ENCODE measurements at places on chromosomes 3 and 15. TPM values are rescaled to one million over a fixed set of nuclear protein-coding genes. Genes with fewer than 3 reads are reported as not detected.
A peak's percentile ranks its signal among the peaks of the same experiment; 100 is the strongest.

DNA sequence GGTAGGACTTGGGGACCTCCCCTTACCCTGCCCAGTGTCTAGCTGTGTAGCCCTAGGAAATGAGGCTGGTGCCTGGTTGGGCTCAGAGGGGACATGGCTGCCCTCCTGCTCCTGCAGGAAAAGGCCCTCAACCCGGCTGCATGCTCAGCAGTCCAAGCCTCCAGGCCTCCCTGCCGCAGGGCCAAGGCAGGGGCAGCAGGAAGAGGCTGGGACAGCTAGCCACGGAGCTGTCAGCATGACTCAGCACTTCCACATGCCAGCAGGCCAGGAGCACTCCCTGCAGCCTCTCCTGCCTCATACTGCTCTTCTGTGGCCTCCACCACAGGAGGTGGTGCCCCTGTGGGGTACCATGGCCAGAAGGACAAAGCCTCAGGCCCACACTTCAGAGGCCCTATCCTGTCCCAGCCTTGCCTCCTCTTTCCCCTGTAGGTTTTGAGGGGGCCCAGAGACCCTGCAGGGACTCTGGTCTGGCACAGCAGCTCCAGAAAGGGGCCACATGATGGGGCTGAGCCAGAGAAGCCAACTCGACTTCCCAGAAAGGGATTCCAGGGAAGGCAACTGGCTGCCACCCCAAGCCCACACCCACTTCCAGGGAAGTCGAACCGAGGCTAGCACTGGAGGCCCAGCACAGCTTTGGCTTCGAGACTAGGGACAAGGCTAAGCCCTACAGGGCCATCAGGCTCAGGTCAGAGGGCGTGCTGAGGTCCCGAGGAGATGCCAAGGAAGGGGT is 19.5 kb downstream of the TKT start:
- no peak overlapping the region for H3K4me3 ChIP-seq
- H3K4me1 ChIP-seq, result no peaks in the 10 kb centered on the region
- no peaks in the 10 kb centered on the region for H3K36me3 ChIP-seq
- peak overlapping the region; percentile 60 for H3K27ac ChIP-seq
- H3K27me3 ChIP-seq, result no peaks in the 10 kb centered on the region

The EXD1 gene
- not detected for polyA plus RNA-seq

DNA sequence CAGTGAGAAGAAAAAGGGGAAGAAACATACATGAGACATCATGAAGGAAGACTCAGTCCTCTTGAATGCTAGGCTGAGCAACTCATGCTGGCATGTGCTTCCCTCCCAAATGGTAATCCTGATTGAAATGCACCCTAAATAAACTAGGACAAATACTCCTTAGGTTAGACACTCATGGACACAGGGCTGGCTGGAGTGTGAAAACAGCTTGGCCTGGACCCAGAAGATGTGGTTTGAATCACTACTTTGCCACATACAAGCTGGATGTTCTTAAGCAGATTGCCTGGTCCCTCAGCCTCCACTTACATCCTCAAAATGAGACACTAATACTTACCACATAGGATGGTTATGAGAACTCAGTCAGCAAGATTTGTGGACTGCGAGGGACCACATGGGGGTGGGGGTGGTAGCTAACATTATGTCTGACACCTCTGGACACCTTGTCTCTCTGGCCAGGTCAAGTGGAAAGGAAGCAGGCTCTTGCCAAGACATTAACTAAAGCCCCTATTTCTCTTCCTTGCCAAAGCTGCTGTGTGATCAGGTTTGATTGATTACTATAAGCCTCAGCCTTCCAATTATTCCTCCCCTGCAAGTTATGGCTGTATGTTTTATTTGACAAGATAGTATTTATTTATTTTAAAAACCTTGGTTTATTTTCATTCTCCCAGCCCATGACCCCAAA is 138.9 kb upstream of the SLC7A14 start:
- H3K27me3 ChIP-seq, result no peaks in the 10 kb centered on the region
- DNase-seq, result no peak
- no peaks in the 10 kb centered on the region for H3K36me3 ChIP-seq
- no peak overlapping the region for H3K4me3 ChIP-seq
- no peaks in the 10 kb centered on the region for H3K4me1 ChIP-seq

GRCh38 chr3:53224026-53224425 is 31.8 kb downstream of the TKT start:
- H3K4me3 ChIP-seq, result no peak overlapping the region
- H3K27ac ChIP-seq, result no peak overlapping the region
- peaks cover 4% of the 10 kb centered on the region for H3K36me3 ChIP-seq
- H3K27me3 ChIP-seq, result no peaks in the 10 kb centered on the region

DNA sequence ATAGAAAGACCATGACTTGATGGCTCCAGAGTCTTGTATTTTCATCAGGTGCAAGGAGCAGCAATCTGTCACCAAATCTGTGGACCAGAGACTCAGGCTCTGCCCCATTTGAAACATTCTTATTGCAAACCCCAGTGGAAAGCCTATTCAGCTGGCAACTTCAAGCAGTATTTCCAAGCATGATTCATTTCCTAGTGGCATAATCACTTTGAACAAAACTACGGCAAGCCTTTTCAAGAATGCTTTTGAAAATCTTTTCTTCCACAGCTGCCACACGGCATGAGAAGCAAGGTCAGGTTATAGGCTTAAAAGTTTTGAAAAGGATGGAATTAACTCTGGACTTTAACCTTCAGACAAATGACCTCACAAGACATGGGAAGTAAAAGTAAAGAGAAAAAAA is 122.0 kb upstream of the BFSP2 start:
- H3K4me1 ChIP-seq, result no peaks in the 10 kb centered on the region
- no peaks in the 10 kb centered on the region for H3K27me3 ChIP-seq
- no peak overlapping the region for H3K27ac ChIP-seq
- DNase-seq, result no peak
- H3K36me3 ChIP-seq, result no peaks in the 10 kb centered on the region

DNA sequence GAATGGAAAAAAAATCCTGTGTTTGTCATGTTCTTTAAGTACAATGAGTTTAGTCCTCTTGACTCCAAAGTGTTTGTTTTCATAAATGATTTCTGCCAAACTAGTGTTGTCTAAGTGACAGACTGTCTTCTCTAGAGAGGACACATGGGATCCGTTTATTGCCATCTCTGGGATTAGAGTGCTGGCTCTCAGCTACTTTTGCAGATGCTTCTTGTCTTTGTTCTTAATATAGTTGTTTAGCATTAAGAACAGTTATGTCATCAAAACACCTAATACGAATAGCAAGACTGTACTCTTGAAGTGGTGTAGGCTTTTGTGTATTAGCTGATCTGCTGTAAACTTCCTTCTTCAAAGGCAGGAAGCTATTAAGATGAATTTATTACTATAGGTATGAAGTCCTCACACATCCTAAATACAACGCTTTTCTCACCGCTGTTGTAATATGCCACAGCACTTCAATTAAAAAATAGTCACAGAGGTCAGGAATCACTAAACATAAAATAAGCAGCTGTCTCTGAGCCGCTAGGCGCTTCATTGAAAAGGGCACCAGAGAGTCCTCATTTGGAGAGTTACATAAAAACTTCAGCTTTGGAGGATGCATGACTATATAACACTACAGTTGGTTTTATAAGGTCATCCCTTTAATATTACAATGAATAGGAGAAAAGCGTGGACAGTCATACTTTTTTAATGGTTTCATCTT is 128.3 kb upstream of the ZNF385D start:
- no peak for DNase-seq
- no peak overlapping the region for H3K27ac ChIP-seq
- H3K36me3 ChIP-seq, result no peaks in the 10 kb centered on the region
- no peaks in the 10 kb centered on the region for H3K4me1 ChIP-seq
- H3K4me3 ChIP-seq, result no peak overlapping the region

DNA sequence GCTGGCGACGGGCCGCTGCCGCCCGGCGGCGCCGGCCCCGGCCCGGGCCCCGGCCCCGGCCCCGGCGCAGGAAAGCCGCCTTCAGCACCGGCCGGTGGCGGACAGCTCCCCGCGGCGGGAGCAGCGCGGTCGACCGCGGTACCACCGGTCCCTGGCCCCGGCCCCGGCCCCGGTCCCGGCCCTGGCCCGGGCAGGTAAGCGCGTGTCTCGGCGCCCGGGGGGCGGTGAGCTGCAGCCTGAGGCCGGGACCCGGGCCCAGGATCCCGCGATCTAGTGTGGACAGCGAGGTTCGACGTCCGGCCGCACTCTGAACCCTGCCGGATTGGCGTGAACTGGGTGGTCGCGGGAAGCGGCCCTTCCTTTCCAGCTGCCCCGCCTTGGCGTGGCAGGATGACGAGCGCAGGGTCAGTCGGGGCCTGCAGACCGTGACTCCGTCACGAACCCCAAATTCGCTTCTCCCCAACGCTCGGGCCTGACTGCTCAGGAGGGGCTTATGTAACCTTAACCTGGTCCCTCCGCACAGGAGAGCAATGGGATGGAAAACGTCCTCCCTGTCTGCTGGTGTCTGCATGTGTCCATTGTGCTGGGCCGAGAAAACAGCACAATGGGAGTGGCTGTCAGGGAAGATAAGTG is 472 bp downstream of the BSN start:
- peak overlapping the region; percentile 60 for H3K4me3 ChIP-seq
- no peaks in the 10 kb centered on the region for H3K27me3 ChIP-seq
- H3K27ac ChIP-seq, result no peak overlapping the region
- H3K36me3 ChIP-seq, result no peaks in the 10 kb centered on the region

DNA sequence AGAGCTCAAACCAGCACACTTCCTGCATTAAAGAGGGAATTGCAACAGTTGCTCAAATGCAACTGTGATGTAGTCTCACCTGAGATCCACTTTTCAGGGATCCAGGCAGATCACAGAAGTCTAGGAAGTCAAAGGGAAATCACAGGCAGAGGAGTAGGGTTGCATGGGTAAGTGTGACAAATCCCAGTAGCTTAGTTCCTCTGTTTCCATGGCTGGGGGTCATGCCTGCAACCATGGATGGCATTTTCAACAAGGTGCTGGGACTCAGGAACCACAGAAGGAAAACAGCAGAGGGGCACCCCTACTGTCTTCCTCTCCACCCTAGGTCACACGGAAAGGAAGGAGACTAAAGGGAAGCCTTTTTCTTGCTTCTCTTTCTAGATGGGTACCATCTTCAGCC is 36.5 kb upstream of the ARNT2 start:
- H3K4me1 ChIP-seq, result no peaks in the 10 kb centered on the region
- H3K27me3 ChIP-seq, result no peaks in the 10 kb centered on the region
- H3K27ac ChIP-seq, result no peak overlapping the region
- H3K4me3 ChIP-seq, result no peak overlapping the region

DNA sequence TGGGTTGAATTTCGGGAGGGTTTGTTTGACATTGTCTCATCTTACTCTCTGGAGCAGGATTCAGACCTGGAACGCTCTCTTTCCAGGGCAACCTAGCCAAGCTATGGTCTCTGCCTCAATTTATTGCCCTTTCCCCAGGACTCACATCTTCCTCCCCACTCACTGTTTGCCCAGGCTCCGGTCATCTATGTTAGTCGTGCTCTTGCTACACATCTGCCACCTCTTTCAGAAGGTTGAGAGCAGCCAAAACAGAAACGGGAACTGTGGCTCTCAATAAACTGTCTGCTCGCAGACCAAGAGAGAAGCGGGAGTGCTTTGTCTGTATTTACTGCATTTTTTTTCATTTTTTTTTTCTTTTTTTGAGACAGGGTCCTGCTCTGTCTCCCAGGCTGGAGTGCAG is 81.6 kb downstream of the ST6GAL1 start:
- H3K36me3 ChIP-seq, result no peaks in the 10 kb centered on the region
- no peaks in the 10 kb centered on the region for H3K27me3 ChIP-seq
- no peaks in the 10 kb centered on the region for H3K4me1 ChIP-seq
- H3K4me3 ChIP-seq, result no peak overlapping the region
- no peak for DNase-seq
- H3K27ac ChIP-seq, result no peak overlapping the region

DNA sequence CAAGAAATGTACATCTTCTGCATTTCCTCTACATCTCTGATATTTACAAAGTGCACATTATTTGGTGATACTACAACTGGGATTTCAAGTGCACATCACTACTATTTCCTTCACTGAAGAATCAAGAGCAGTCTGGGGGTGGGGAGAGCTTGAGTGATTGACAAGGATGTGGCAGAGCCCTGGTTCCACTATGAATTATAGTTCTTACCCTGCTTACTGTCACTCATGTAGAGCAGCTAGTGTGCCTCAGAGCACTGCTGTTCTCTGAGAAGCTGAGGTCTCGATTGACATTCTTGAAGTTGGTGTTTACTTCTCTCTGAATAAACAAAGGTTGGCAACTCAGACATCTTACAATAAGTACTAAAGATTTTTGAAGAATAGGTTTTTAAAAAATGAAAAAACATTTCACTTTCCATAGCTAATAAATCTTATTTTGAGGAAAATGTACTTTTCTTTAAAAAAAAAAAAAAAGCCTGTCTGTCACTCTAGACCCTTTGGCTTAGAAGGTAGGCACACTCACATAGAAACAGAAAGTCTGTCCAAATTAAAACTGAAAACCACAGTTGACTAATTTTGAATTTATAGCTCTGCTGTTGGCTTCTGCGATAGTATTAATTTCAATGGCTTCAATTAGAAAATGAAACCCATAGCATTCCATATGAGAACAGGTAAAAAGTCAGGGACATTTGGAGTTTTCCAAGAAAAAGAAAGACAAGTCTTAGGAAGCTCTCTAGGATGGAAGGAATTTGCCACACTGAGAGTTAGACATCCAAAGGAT is 5.6 kb downstream of the GREM1 start:
- no peak overlapping the region for H3K4me3 ChIP-seq
- no peaks in the 10 kb centered on the region for H3K36me3 ChIP-seq
- H3K4me1 ChIP-seq, result no peaks in the 10 kb centered on the region
- no peak overlapping the region for H3K27ac ChIP-seq
- no peaks in the 10 kb centered on the region for H3K27me3 ChIP-seq
- DNase-seq, result no peak

- H3K27ac ChIP-seq, result no peak overlapping the region
- peaks cover 7% of the 10 kb centered on the region for H3K36me3 ChIP-seq
- no peaks in the 10 kb centered on the region for H3K4me1 ChIP-seq
- H3K4me3 ChIP-seq, result no peak overlapping the region
Measured at GRCh38 chr3:136291302-136291701, 41.2 kb downstream of the PCCB start.

DNA sequence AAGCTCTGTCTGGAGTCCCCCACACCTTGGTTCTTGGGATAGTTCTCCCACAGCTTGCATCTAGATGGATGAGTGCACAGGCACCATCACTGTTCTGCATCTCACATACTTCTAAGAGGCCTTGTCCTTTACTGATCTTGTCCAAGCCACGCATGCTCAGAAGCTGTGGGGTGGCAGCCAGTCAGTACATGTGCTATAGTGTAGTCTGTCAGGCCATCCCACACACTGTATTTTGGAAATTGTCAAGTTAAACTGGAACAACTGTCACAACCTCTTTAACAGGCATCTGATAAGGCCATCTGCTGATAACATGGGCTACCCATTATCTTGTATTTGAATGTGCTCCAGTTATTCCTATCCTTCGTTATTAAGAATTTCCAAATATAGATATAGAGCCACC is 296.5 kb upstream of the AZI2 start:
- H3K4me3 ChIP-seq, result no peak overlapping the region
- DNase-seq, result no peak
- H3K27ac ChIP-seq, result no peak overlapping the region
- H3K36me3 ChIP-seq, result peaks cover 4% of the 10 kb centered on the region
- H3K4me1 ChIP-seq, result no peaks in the 10 kb centered on the region

The LMAN1L gene
- 0.15 TPM for polyA plus RNA-seq
